Right lobe of liver (tissue), 6 donors: ENCODE measurements at places on chromosomes 5 and 9. TPM values are rescaled to one million over a fixed set of nuclear protein-coding genes. Genes with fewer than 3 reads are reported as not detected.

- no peak overlapping the region for H3K27ac ChIP-seq
- no peaks in the 10 kb centered on the region for H3K27me3 ChIP-seq
- H3K4me1 ChIP-seq: no peaks in the 10 kb centered on the region
- H3K36me3 ChIP-seq: no peaks in the 10 kb centered on the region
- H3K4me3 ChIP-seq: no peak overlapping the region
Observed at GRCh38 chr5:78795757-78796156, 147.2 kb upstream of the LHFPL2 start.

- H3K27me3 ChIP-seq: no peaks in the 10 kb centered on the region
- H3K4me1 ChIP-seq: no peaks in the 10 kb centered on the region
- H3K27ac ChIP-seq: no peak overlapping the region
- H3K4me3 ChIP-seq: no peak overlapping the region
- DNase-seq: no peak
Observed at GRCh38 chr5:7398596-7399280, 2.8 kb downstream of the ADCY2 start.

DNA sequence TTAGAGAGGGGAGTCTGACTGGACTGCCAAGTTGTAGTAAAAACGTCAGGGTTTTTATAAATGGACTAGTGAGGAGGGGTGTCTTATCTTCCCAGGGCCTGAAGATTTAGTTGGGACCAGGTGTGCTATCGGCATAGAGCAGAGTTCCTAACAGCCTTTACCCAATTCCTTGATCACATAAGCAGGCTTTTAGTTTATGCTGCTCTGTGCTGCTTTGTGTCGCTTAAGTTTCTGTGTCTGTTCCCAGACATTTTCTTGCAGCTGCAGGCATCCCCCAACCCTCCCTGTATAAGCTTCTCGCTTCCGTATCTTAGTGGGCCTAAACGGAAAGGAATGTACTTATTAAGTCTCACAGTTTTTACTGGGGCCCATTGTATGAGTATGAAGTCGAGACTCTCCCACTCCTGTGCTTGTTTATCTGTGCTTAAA is 2.6 kb upstream of the SMC5 start:
- H3K27me3 ChIP-seq: no peaks in the 10 kb centered on the region
- peak overlapping the region; percentile 10 for H3K27ac ChIP-seq
- no peak overlapping the region for H3K4me3 ChIP-seq
- H3K36me3 ChIP-seq: no peaks in the 10 kb centered on the region
- DNase-seq: no peak

- no peak for DNase-seq
- no peak overlapping the region for H3K27ac ChIP-seq
- H3K27me3 ChIP-seq: no peaks in the 10 kb centered on the region
- H3K4me3 ChIP-seq: no peak overlapping the region
Observed at GRCh38 chr5:165622864-165623536, 2117.6 kb downstream of the MAT2B start.

DNA sequence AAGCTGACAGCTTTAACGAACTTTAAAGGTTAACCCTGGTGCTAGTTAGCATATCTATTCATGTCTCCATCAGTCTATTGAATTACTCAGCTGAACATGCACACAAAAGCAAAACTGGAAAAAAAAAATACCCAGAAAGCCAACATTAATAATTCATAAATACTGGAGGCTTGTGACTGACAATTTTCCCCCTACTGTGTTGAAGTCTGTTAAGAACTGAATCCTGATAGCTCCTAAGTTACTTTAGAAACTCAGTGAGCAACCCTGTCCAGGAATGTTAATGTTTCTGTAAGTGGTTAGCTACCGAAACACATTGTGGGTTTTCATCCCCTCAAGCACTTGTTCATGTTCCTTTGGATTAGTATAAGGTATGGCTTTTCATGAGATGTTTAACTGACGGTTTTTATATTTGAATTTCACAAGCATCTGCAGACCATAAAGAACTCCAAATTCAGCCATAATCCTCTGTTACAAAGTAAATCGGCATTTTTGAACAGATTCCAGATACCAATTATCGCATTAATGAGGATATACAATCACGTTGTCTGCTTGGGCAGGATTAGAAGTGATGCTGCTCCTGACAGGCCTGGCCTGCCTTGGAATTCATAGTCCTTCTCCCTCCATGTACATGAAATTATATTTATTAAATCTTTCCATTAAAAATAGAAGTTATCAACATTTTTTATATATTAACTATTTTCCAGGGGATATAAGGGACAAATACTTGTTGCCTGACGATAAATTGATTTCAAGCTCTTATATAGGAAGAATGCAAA is 331.2 kb downstream of the TLE4 start:
- no peaks in the 10 kb centered on the region for H3K4me1 ChIP-seq
- no peak overlapping the region for H3K27ac ChIP-seq
- H3K4me3 ChIP-seq: no peak overlapping the region
- H3K36me3 ChIP-seq: no peaks in the 10 kb centered on the region
- DNase-seq: no peak

GRCh38 chr5:141412854-141413539 is at the start of gene PCDHGA10:
TSS of gene PCDHGA10 (plus strand) at chr5:141412987. CDS start at chr5:141413176, 189 bp downstream.
- no peaks in the 10 kb centered on the region for H3K4me1 ChIP-seq
- peak within 1 kb of the TSS; percentile 30 for H3K27ac ChIP-seq
- no peaks in the 10 kb centered on the region for H3K27me3 ChIP-seq
- H3K4me3 ChIP-seq: peak within 1 kb of the TSS; percentile 26

- no peak overlapping the region for H3K4me3 ChIP-seq
- no peaks in the 10 kb centered on the region for H3K36me3 ChIP-seq
- no peak for DNase-seq
- H3K27ac ChIP-seq: no peak overlapping the region
Observed at GRCh38 chr9:111839987-111840386, 45.2 kb upstream of the SHOC1 start.

Gene MLANA
- not detected for total RNA-seq

DNA sequence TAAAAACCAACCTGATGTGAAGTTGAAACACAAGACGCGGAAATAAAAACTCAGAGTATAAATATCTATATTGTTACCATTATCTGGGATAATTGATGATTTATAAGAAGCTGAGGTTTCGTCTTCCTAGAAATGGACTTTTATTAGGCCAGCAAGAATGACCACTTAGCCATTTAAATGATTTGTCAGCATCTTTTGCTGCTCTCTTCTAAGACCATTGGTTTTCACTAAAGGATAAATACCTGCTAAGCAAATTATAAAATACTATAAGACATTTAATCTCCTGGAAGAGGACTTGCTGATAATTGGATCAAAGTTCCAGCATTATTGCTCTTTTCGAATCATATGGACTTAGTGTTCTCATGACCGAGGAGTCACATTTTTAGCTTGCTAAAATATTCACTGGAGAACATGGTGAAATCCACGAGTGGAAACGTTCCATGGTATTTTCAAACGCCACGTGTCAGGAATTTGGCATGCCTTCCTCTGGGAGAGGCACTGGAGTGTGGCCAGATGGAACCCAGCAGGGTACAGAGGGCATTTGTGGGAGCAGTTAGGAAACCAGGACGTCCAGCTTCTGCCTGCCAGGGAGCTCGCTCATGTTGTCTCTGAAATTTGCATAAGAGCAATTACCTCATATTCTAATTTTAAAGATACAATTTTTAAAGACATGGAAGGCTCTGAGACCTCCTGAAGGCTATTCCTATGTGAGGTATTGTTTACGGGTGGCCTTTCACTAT is 43.1 kb downstream of the TNFAIP8 start:
- peak overlapping the region; percentile 52 for H3K27ac ChIP-seq
- H3K4me1 ChIP-seq: no peaks in the 10 kb centered on the region
- DNase-seq: peak; percentile 90
- no peak overlapping the region for H3K4me3 ChIP-seq
- H3K36me3 ChIP-seq: no peaks in the 10 kb centered on the region

Gene SHOC1
- total RNA-seq: not detected

Gene WWC1
- total RNA-seq: 26.4 TPM

DNA sequence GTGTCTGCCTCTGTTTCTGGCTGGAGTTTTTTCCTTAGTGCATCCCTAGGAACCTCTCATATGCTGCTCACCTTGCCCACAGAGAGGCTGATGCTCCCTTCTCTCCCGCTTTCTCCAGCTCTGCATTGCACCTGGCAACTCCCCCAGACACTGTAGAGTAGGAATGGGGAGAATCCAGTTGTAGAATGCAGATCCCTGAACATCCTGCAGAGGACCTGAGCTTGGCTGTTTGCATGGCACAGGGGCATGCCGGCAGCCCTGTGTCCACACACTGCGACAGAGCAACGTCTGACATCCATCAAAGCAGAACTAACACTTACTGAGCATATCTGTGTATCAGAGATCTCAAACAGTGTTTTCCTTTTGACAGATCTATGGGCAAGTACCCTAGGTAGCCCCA is 19.9 kb downstream of the IDNK start:
- DNase-seq: no peak
- H3K4me3 ChIP-seq: no peak overlapping the region
- H3K4me1 ChIP-seq: no peaks in the 10 kb centered on the region

DNA sequence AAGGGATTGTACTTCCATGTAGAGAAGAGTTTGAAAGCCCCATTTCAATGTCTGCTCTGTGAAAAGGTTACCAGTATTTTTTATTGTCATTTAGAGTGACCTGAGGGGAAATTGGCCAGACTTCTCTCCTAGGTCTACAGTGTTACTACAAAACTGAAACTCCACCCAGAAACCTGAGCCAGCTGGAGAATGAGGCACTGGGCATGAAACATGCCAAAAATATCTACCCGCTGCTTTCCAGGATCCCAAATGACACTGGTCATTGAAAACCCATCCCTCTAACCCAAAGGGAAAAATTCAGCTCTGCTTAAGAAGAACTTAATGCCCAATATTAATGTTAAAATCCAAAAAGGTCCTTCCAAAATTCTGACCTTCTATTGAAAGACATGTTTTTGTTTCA is 99.2 kb upstream of the TRIM32 start:
- H3K27ac ChIP-seq: no peak overlapping the region
- H3K4me3 ChIP-seq: no peak overlapping the region
- H3K4me1 ChIP-seq: no peaks in the 10 kb centered on the region
- DNase-seq: no peak
- no peaks in the 10 kb centered on the region for H3K36me3 ChIP-seq

GRCh38 chr9:14403081-14403480 is 89.1 kb upstream of the NFIB start:
- H3K36me3 ChIP-seq: no peaks in the 10 kb centered on the region
- no peak overlapping the region for H3K27ac ChIP-seq
- no peak overlapping the region for H3K4me3 ChIP-seq
- no peaks in the 10 kb centered on the region for H3K4me1 ChIP-seq
- H3K27me3 ChIP-seq: no peaks in the 10 kb centered on the region

GRCh38 chr5:60297658-60298057 is 402.3 kb downstream of the DEPDC1B start:
- H3K4me3 ChIP-seq: no peak overlapping the region
- H3K27me3 ChIP-seq: no peaks in the 10 kb centered on the region
- no peaks in the 10 kb centered on the region for H3K4me1 ChIP-seq
- no peaks in the 10 kb centered on the region for H3K36me3 ChIP-seq
- no peak for DNase-seq

DNA sequence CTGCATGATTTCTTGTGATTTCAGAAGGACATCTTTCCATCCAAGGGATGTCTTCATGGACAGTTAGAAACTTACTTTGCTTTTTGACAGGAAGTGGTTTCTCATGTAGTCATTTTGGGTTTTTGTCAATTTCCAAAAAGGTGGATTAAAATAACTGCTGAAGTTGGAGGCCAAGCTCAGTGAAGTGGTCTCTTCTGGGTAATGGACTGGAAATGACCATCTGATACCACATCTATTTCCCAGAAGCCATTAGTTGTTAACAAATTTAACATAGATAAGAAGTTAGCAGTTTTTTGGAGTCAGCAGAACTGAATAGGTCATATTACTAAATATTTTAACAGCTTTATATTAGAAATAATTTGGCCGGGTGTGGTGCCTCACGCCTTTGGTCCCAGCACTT is 86.2 kb upstream of the MYO10 start:
- no peaks in the 10 kb centered on the region for H3K36me3 ChIP-seq
- H3K27ac ChIP-seq: no peak overlapping the region
- H3K27me3 ChIP-seq: no peaks in the 10 kb centered on the region
- no peak for DNase-seq
- no peaks in the 10 kb centered on the region for H3K4me1 ChIP-seq

DNA sequence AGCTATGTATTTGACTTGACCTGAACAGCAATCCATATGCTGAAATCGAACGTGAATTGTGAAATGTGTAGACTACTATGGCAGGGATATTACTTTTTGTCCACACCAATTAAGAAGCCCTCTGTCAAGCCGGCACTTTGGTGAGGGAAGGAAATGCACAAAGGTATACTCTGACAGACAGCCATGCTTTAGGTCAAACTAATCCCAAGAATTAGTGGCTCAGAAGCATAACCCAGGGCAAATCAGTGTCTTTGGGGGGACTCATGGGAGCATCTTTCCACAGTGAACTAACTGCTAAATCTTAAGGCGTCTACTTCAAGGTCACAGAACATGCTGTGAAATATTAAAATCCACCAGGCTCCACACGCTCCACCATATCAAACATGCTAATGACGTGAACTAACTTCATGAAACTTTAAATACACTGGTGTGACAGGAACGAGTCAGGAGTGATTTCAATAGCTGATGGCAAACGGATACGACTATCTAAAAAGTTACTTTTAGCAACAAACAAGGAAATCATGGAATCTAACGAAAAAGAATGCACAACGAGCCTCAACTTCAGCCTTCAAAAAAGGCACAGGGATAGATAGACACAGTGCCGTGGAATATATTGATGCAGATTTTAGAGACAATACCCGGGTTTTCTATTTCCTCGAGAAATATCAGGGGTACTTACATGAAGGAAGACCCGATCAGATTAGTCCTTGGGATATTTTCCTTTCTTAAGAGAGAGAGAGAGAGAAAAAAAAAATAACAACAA is 527 bp downstream of the MEF2C start:
- no peaks in the 10 kb centered on the region for H3K36me3 ChIP-seq
- H3K27ac ChIP-seq: peak overlapping the region; percentile 74
- no peak for DNase-seq
- H3K4me1 ChIP-seq: no peaks in the 10 kb centered on the region
- H3K27me3 ChIP-seq: no peaks in the 10 kb centered on the region
- peak overlapping the region; percentile 56 for H3K4me3 ChIP-seq

Gene TSLP
- total RNA-seq: 1.9 TPM

DNA sequence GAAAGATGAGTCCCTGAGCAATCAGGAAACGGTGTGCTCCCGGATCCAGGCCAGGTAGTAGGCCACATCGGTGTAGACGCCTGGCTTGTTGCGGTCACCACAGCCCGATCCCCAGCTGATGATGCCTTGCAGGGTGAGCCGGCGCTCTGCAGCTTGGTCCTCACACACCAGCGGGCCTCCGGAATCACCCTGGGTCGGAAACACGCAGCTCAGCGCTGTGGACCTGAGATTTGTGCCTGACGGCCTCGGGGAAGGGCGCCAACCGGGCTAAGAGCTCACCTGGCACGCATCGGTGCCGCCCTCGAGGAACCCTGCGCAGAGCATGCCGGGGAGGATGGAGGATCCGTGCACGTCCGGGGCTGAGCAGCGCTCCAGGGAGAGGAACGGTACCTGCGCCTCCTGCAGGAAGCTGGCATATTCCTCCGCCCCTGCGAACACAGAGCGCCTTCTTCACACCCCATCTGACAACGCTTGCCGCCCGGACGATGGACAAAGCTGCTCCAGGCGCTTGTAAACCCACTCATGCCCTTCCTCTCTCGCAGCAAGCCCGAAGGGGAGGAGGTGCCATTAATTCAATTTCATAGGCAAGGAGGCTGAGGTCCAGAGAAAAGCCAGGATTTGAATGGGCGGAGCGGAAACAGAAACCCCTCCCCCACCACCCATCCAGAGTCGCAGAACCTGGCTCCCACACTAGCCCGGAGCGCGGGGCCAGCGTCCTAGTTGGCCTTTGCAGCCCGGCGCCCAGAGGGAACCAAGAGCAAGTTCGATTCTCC is 2.0 kb upstream of the PFN3 start:
- H3K36me3 ChIP-seq: peaks cover 15% of the 10 kb centered on the region
- H3K27ac ChIP-seq: no peak overlapping the region

- no peak overlapping the region for H3K27ac ChIP-seq
- no peaks in the 10 kb centered on the region for H3K36me3 ChIP-seq
- H3K4me3 ChIP-seq: no peak overlapping the region
- no peaks in the 10 kb centered on the region for H3K27me3 ChIP-seq
- no peaks in the 10 kb centered on the region for H3K4me1 ChIP-seq
- DNase-seq: no peak
Observed at GRCh38 chr5:164475339-164475977, 970.0 kb downstream of the MAT2B start.
